ENCODE measurements at places on chromosomes 7 and 10. TPM values are rescaled to one million over a fixed set of nuclear protein-coding genes. Genes with fewer than 3 reads are reported as not detected.

Gene ZNF12
- 19.6 TPM for total RNA-seq

Gene WNT8B
- not detected for total RNA-seq

Gene MCM10
- 26.1 TPM for total RNA-seq

Gene ANKRD2
- 0.11 TPM for total RNA-seq

Gene SPDYE6
- total RNA-seq: not detected

Gene ARMC3
- total RNA-seq: not detected

Gene VAX1
- total RNA-seq: not detected

Gene FAM20C
- 20.8 TPM for total RNA-seq

GRCh38 chr7:135317676-135318325, 84.2 kb downstream of the STRA8 start:
- DNase-seq: no peak

DNA sequence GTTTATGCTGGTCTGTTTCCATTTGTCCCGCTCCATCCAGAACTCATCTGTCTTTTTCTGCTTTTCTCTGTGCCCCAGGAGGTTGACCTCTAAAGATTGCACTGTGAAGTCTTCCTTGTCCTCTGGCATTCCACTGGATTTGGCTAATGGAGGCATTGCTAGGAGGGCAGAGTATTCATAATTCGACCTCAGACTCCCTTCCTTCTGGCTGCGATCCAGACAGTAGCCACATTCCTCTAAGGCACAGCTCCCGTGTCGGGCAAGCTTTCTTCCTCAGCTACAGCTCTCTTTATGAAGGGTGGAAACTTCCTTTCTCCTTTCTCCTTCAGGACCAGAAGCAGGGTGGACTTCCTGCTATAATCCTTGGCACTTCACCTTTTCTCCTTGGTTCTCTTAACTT, 175.9 kb downstream of the BAMBI start:
- no peak for DNase-seq

DNA sequence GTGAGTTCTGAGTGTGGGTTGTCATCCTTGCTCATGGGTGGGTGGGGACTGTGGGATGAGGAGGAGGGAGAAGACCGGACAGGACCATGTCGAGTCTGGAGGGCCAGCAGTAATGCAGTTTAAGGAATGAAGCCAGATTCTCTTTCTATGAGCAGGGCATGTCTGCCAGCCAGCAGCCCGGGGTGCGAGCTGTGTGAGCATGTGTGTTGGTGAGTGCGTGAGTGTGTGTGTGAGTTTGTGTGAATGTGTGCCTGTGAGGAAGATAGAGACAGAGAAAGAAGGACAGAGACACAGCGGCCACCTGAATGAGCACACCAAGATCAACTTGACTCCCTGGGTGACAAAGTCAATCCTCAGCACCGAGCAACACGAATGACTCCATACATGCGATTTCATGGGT, 52.3 kb downstream of the ADARB2 start:
- no peak for DNase-seq

- DNase-seq: no peak
Measured at GRCh38 chr10:77212632-77213031, 425.0 kb downstream of the KCNMA1 start.

GRCh38 chr7:96188591-96188991, 133.3 kb downstream of the SLC25A13 start:
- DNase-seq: no peak

DNA sequence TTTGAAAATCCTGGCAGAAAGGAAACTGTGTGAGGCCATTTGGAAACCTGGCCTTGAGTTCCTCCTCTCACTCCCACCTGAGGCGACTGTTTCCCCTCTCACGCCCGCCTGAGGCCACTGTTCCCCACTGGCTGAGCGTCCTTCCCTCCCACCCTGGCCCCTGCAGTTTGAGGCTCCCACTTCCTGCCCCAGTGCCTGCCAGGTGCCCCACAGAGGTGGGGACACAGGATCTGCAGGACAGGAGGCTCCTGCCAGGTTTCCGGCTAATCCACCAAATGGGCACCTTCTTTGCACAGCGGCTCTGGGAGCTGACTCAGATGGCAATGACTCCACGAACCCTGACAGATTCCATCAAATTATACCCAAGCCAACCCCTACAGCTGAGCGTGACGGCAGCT, 24.3 kb upstream of the LARP4B start:
- no peak for DNase-seq

DNA sequence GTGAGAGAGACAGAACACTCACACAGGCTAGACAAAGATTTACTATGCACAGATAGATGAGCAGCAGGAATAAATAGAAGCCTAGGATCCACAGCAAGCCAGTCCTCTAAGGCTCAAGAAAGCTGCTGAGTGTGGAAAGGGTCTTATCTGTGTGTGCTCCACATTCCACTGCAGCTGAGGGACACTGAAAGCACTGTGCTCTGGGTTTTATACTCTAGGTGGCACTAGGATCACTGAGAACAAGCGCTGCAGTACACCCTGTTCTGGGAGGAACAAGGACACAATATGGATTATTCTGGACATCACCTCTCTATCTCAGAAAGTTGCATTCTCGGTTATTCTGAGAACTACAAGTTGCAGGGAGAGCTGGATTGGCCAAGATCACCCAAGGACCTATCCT, 4.9 kb upstream of the KLHL7 start:
- DNase-seq: peak; percentile 13

GRCh38 chr7:98133621-98134303, 27.1 kb downstream of the LMTK2 start:
- peak; percentile 80 for DNase-seq

DNA sequence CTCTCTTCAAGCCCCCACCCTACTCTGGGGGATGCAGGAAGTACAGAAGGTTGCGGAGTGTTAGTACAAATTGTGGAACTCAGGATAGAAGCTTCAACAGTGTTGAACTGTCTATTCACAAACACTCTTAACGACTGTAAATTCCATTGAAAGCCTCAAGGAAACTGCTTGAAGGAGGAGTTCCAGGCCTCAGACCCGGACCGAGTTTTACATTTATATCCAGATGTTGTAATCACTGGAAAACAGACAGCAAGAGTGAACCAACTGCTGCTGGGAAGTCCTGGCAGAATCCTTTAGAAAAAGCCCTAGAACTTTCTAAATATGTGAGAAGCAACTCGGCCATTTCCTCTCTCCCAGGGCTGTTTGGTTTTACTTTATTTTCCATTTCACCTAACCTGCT, 84.1 kb upstream of the LRRC18 start:
- DNase-seq: no peak

DNA sequence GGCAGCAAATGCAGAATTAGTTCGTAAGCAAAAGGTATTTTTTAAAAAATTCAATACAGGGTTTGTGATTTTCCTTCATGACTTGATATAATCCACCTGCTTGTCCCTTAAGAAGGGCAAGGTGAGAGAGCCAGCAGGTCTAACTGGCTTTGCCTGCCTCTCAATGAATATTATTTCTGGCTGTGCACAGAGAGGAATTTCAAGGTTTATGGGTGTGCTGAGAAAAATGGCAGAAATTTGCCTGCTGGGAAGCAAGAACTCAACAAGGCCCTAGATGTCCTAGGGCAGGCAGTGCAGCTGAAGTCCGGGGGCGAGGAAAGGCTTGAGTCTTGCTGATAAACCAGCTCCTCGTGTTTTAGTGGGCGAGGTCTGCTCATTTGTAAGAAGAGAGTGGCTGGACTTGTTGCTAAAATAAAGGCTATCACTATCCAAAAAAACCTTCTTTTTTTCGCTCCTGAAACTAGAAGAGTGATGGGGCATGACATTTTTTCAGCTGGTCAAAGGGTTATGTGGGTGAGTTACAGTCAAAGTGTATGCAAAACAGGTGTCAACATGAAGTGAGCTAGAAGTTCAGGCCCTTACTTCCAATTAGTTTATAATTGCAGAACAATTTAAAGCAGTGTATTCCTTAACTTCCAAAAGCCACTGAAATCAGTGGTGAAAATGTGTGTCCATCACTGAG, 385.8 kb upstream of the KLF6 start:
- no peak for DNase-seq

Data from LHCN-M2 (cell line).